ENCODE measurements at places on chromosomes 7 and 10. TPM values are rescaled to one million over a fixed set of nuclear protein-coding genes. Genes with fewer than 3 reads are reported as not detected.
A peak's percentile ranks its signal among the peaks of the same experiment; 100 is the strongest.

DNA sequence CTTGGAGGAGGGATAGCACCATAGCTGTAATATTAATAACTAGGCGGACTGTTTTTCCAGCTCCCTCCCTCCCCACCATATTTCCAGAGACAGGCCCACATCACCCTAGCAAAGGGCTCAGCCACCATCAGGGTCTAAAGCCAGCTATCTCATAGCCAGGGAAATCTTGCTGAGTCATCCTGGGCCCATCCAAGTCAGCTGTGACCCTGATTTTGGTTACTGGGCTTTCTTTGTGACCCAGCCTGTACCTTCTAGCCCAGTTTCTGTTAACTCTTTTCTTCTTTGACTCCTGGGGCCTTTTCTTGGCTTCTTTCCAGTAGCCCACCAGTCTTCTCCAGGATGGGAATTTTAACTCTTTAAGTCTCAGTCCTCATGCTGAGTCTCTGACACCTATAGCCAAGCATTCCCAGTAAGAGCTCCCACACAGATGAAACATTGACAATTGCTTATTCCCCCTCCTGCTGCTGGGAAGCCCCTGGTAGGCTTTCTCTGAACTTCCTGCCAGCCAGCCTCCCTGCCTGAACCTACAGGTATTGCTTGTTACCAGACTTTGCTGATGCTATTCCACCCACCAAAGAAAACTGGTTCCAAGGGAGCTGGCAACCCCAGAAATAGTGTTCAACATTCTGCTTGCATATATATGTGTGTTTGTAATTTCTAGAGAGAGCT is 34.8 kb upstream of the ADO start:
- DNase-seq: no peak

- DNase-seq: no peak
Measured at GRCh38 chr10:31421322-31421721, 102.3 kb downstream of the ZEB1 start.

DNA sequence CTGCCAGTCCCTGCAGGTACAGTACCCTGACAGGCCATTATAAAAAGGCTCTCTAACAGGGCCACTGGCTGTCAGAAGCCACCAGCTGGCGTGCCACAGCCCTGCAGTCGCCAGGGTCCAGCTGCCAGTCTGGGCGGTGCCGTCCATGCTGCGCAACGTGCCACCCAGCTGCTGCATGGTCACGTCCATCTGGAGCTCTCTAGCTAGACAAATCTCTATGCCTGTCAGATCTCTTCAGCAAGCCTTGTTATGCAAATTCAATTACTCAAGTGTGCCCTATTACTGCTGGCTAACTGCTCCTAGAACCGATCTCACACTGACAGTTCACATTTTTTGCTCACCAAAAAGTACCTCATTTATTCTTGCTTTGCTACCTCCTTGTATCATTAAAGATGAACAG is 75.9 kb downstream of the HIBADH start:
- no peak for DNase-seq

HOXA7 gene
- not detected for total RNA-seq

DNA sequence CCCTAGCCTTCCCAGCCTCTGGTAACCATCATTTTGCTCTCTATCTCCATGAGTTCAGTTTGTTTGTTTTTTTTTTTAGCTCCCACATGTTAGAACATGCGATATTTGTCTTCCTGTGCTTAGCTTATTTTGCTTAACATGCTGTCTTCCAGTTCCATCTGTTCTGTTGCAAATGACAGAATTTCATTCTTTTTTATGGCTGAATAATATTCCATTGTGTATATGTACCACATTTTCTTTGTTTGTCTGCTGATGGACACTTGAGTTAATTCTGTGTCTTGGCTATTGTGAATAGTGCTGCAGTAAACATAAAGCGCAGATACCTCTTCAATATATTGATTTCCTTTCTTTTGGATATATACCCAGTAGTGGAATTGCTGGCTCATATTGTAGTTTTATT is 21.0 kb downstream of the DLD start:
- no peak for DNase-seq

- DNase-seq: no peak
Measured at GRCh38 chr10:107091126-107091525, 73.4 kb downstream of the SORCS1 start.

ENTPD1 gene
- 0.31 TPM for total RNA-seq

DNA sequence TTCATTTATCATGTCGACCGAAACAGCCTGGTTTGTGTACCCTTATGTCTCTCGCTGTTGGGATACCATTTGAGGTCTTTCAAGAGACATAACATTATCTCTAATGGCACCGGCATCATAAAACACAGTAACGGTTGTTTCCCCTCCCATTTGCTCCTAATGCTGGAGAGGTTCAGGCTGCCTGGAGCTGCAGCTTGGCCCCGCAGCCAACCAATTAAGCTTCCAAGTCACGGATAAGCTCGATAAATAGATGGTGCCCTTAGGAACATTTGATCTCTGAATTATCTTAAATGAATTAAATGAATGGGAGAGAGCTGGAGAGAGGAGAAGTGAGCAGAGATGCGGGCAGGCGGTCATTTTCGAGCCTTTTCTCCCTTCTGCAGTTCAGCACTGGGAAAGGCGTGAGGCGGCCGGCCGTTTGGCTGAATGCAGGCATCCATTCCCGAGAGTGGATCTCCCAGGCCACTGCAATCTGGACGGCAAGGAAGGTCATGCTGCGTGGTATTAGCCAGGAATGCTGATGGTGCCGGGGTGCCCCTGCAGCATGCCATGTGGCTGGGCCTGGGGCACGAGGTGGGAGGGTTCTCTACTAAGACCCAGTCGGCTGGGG is 12.6 kb downstream of the CPA4 start:
- DNase-seq: no peak

DNA sequence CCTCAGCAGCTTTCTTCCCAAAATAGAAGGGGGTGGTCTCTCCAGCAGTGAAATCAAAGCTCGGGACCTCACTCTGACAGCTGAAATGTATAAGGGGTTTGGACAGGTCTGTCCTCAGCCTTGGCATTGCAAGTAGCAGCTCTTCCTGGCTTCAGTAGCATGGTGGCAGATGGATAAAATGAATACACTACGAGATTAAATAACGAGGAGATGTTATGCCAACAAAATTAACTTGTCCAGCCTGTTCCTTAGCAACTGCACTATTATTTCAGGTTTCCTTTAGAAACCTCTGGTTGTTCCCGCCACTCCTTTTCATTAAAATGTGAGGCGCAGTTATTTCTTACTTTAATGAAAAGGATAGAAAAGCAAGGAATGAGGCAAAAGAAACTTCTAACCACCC is 24.9 kb downstream of the PRLHR start:
- no peak for DNase-seq

DNA sequence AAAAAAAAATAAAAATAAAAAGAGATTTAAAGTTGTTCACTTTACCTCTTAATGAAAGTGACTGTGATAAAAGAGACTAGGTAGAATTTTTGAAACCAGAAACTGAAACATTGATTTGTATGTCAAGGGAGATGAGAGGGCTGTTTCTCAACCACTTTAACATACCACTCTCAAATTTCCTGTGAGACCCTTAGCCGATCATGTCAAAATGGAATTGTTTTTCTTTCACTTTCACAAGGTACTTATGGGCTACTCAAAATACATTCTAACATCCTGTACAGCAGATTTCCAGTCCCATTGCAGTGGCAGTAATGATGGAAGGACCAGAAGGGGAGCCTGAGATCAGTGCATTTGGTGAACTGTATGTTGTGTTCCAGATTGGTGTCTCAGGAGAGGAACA is 261.2 kb downstream of the PPP1R3A start:
- DNase-seq: no peak

- DNase-seq: no peak
Measured at GRCh38 chr10:97336942-97337831, 2.7 kb upstream of the FRAT2 start.

HBP1 gene
- 28.1 TPM for total RNA-seq

DNA sequence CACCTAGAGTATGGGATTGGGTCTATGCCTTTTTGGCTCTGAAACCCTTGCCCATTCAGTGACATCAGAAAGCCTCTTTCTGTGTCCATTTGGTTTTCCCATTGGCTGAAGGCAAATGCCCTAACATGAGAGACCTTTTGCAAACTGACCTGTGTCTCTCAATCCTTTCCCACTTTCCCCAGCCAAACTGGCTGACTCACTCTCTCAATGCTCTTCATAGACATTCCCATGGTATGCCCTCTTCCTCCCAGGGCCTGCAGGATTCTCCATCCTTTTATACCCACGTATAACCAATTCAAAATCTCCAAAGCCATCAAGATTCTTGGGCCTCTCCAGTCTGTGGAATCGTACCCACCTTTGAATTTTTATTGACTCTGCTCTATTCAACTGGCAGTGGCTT is 563.3 kb downstream of the GATA3 start:
- no peak for DNase-seq

DNA sequence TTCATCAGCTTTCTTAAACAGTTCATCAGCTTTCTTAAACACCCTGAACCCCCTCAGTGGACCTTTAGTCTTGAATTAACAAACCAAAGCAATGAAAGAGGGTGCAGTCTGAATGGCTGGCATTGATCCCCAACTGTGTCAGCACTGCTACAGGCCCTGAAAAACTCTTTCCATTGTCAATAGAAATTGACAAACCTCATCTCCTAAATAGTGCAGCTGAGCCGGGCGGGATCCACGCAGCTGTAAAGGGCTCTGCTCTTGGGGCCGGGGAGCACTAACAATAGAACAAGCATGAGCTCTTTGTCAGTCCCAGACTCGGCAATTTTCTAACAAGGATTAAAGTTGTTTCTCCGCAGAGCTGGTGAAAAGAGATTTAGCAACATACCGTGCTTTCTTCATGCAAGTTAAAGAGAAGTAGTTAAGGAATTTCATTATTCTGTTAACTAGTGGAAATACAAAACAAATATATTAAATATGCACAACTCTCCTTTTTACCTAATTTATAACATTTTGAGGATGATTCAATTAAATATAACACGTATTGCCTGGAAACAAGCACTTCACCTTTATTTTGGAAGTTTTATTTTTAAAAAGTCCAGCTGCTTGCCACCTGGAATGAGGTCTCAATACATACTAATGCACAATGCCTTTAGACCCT is 24.7 kb upstream of the FEZF1 start:
- DNase-seq: no peak

EPDR1 gene
- 86.6 TPM for total RNA-seq

BET1 gene
- 14.3 TPM for total RNA-seq

COL28A1 gene
- not detected for total RNA-seq

GRCh38 chr10:119542988-119543813 is 682 bp upstream of the RGS10 start:
- peak; percentile 28 for DNase-seq

- no peak for DNase-seq
Measured at GRCh38 chr10:25797888-25798429, 136.1 kb upstream of the MYO3A start.

DNA sequence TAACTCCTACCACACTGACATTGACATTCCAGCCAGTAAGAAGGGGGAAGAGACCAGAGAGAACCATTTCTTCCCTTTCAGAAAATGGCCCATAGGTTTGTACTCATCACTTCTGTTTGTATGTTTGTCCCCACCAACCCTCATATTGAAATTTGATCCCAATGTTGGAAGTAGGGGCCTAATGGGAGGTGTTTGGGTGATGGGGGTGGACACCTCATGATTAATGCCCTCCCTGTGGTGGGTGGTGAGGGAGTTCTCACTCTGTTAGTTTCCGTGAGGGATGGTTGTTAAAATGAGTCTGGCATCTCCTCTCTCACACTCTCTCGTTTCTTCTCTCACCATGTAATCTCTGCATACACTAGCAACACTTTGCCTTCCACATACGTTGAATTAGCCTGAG is 21.4 kb downstream of the CADPS2 start:
- no peak for DNase-seq

SUN3 gene
- total RNA-seq: 0.49 TPM

PDE6C gene
- not detected for total RNA-seq

Data from Panc1 (cell line).